NCI-H1048 (cell line): ENCODE measurements at places on chromosomes 5 and 9.

DNA sequence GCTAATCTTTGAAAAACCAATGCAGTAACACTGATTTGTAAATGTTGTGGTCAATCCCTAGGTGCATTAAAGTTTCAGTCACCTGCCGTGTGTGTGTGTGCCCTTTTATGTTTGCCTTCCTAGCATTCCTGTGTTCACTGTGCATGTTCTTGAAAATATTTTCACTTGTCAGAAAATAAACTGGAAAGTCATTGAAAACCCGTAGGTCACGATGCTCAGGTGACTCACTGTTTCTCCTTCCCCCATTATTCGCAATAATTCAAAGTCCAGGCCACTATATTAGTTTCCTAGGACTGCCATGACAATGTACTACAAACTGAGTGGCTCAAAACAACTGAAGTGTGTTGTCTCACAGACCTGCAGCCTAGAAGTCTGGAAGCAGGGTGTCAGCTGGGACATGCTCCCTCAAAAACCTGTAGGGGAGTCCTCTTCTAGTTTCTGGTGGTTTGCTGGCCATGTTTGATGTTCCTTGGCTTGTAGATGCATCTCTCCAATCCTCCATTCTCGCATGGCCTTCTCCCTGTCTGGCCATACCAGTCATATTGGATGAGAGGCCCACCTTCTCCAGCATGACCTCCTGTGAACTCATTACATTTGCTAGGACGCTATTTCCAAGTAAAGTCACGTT lies 29.3 kb downstream of the MARVELD2 start:
- DNase-seq, result no peak

DNA sequence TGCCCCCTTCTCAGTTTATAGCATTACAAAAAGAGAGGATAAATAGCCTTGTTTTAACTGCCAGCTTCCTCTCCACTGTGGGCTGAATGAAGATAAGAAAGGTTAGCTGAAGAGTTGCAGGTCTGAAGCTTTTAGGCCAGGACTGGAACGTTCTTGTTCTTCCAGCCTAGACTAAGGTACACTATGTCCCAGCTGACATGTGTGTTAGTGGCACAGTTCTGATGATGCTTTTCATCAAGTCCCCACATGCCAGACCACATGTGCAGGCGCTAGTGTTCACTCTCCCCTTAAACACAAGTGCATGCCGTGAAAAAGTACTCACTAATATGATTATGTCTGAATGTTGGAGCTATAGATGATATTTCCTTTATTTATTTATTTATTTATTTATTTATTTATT lies 40.7 kb downstream of the STXBP1 start:
- DNase-seq, result no peak

- DNase-seq, result no peak
These were observed at the start of gene SERINC5 for GRCh38 chr5:80255811-80256712. SERINC5 (minus strand) TSS chr5:80256048; CDS start chr5:80255922, 126 bp downstream.

DNA sequence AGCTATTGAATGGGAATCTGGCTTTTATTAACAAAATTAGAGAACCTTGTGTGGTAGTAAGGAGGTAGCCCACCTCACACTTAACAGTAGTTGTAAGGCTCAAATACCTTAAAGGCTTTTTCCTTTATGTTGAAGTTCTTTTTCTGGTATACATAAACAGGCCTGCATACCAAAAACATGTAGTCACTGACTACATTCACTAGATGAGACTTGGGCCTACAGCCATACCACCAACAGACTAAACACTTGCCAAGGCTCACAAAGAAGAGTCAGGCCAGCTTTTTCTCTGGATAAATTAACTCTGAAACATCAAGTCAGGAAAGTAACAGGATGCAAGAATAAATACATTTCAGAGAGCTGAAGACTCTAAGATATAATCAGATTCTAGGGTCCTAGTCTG lies 78.6 kb upstream of the MPDZ start:
- DNase-seq, result no peak
